ENCODE measurements at places on chromosomes 5 and 9.

GRCh38 chr5:132770476-132771159 is 6.4 kb downstream of the SEPTIN8 start:
- no peak for DNase-seq

DNA sequence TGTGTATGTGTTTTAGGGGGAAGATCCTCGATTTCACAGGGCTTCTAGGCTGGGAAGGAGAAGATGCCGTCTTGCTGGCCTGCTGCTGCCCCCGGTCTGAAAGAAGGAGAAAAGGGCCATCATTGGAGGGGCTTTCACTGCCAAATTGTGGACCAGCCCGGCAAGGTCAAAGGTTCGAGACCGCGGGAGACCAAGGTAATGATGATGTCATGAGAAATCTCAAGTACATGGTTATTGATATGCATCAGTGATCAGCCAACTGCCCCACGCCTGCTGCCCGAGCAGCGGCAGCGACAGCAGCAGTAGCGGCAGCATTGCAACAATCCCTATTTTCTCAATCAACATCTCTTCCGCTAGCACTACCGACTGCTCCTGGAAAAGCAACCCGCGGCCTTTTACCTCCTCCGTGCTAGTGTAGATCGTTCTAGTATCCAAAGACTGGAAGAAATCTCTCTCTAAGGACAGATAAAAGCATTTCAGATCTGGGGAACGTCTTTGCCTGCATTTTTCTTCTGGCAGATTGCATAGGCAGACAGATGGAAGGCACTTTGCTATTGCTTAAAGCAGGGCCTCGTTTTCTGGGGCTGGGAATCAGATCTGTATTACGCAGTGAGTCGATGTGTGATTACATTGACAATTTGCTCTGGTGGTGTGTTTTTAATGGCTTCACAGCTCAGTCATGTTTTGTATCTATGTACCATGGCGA is 215.3 kb downstream of the MEF2C start:
- peak; percentile 32 for DNase-seq

DNA sequence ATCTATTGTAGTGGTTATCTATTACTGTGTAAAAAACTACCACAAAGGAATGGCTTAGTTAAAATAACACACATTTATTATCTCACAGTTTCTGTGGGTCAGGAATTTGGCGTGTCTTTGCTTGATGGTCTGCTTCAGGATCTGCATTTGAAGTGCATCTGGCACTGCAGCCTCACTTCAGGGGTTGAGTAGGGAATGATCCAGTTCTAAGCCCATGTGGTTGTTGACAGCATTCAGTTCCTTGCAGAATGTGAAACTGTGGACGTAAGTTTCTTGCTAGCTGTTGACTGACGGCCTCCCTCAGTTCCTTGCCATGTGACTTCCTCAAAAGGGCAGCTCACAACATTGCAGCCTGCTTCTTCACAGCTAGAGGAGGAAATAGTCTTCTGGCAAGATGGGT is 2.1 kb upstream of the OGN start:
- no peak for DNase-seq

- DNase-seq = no peak
These were observed 6.1 kb downstream of the BASP1 start for GRCh38 chr5:17223367-17224185.

DNA sequence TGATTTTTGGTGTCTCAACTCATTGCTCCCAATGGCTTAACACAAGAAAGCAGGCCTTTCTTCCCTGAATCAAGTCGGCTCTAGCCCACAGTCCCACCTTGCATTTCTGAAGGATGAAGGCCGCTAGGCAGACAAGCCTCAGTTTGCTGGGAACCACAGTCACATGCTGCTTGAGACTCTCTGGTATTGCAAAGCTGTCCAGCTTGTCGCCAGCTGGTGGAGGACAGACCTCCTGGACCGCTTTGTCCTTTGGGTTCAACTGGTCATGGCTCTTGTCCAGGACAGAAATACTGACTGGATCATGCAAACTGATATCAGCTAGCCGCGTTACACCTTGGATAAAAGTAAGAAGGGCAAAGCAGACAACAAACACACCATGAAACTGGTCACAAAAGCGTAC is 23.1 kb downstream of the DDX31 start:
- no peak for DNase-seq

GRCh38 chr5:154372661-154373060 is 73.1 kb upstream of the SAP30L start:
- DNase-seq = no peak

DNA sequence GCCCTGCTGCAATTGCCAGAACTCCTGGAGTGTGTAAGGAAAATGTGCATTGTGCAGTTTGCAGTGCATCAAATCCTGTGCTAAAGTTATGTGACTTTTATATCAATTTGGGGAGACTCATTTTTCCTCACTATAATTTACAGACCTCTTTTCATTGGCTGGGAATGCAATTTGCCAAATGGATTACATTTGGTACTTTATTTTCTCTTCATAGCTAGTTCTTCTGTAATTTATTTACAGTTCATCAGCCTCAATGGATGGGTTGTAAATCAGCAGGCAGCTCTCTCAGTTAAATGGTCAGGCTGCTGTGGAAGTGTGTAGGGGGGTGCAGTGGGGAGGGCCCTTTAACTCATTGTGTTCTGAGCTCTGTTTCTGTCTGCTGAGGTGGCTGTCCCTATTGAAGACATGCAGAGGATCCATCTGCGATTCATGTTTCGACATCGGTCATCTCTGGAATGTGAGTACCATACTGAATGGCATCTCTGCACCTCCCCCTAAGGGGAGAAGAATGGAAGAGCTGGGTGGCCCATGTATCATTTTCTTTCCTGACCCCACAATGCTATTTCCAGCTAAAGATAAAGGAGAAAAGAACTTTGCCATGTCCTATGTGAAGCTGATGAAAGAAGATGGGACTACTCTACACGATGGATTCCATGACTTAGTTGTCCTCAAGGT is 74.6 kb downstream of the DOCK2 start:
- DNase-seq = no peak

GRCh38 chr5:42168091-42168670 is 243.1 kb downstream of the FBXO4 start:
- DNase-seq = no peak

DNA sequence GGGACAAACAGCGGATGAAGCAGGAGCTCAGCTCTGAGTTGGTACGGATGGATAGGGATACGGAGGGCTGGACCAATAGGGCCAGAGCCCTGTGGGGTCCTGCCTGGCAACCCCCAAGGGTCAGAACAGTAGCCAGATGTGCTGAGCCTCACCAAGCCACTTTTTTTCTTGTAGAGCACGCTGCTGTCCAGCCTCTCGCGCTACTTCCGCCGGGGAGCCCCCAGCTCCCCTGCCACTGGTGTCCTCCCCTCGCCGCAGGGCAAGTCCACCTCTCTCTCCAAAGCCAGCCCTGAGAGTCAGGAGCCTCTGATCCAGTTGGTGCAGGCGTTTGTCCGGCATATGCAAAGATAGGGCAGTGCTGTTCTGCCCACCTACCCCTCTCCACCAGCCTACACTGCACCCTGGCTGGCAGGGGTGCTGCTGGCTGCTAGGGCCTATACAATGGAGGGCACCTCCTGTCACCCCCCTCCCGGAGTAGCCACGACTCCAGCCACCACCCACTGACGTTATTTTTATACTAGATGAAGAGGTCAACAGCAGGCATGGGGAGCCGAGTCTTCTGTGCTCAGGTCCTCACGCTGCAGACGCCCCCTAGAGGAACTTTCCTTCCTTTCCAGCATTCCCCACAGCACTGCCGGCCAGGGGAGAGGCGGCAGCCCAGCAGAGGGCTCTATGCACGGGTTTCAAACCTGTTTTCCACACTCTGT is 21.6 kb downstream of the SH3GLB2 start:
- DNase-seq = peak; percentile 86

- DNase-seq = no peak
These were observed 5.2 kb upstream of the CTNND2 start for GRCh38 chr5:11909471-11909870.

- DNase-seq = no peak
These were observed 187.8 kb downstream of the FANCC start for GRCh38 chr9:95129476-95130291.

GRCh38 chr5:173944511-173944910 is 44.5 kb upstream of the C5orf47 start:
- no peak for DNase-seq

DNA sequence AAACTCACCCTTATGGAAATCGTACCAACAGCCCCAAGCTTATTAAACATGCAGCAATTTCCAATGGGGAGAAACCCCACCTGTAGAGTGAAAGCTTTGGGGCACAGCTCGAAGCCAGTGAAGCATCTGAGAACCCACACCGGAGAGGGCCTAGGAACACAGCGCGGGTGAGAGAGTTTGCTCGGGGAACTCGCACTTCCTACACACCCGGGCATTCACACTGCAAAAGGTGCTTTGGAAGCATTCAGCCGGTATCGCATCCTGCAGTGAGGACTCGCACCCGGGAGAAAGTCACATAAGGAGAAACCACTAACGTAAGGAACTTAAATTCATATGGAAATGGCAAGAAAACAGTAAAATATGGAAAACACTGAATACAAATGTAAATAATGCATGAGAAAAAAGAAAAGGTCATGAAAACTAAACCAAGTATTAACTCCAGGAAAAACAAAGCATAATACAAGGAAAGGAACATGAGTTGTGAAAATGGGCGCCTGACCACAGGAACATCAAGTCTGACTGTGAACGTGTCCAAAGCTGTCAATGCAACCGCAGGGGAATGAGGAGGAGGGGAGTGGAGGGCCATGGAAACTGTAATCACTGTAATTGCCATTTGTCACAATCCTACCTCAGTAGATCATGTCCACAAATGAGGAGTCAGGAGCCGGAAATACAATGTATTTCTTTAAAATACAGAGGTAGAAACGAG is 28.7 kb downstream of the CAMSAP1 start:
- no peak for DNase-seq

DNA sequence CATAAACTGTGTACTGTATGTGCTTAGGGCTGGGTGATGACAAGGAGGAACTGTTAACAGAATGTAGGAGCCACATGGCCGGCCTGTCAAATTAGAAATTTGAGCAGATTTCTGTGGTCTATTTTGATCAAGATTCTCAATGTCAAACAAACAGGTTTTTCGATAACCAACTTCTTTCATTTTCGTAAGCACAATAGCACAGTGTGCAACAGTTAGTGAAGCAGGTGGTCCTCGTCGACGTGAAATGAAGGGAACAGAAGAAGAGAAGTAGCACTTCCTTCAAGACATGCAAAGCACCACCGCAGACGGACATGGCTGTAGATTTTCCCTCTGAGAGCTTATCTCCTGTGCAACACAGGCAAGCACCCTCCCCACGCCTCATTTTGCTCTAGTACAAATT is 252.1 kb downstream of the CRB2 start:
- DNase-seq = no peak

DNA sequence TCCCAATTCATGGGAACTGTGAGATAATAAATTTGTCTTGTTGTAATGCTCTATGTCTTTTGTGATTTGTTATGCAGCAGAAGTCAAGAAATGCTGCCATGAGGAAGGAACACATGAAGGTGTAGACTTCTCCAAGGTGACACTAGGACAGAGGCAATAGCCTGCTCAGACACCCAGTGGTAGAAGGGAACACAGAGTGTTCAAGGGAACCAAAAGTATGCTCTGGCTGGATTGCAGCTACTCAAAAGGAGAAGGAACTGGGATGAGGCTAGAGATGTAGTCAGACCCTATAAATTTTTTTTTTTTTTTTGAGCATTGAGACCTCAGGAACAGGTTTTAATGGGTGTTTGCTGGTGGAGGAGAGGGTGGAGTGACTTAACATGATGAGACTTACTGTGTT is 232.5 kb downstream of the PARP8 start:
- no peak for DNase-seq

- DNase-seq = no peak
These were observed 58.1 kb downstream of the ABCA1 start for GRCh38 chr9:104869811-104870210.

GRCh38 chr5:143156086-143156485 is 247.4 kb downstream of the NR3C1 start:
- DNase-seq = no peak

GRCh38 chr5:94017579-94017978 is 276.2 kb upstream of the POU5F2 start:
- DNase-seq = no peak

GRCh38 chr5:82560561-82560960 is 282.4 kb upstream of the RPS23 start:
- DNase-seq = no peak

DNA sequence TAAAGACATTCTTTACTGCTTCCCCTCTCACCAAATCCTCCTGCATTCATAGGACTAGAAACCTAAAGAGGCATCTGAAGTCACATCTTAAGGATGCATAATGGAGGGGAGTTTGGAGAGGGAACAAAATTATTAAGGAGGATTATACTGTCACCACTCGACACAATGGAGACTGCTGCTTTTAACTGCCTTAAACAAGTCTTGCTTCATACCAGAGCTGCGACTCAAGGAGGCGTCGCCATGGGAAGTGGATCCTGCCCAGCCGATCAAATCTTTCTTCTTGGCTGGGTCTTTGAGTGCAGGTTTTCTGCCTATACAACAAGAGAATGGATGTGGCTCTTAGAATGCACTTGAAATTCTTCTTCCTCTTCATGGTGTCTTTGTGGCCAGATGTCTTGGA is 66.7 kb upstream of the FOXE1 start:
- no peak for DNase-seq

DNA sequence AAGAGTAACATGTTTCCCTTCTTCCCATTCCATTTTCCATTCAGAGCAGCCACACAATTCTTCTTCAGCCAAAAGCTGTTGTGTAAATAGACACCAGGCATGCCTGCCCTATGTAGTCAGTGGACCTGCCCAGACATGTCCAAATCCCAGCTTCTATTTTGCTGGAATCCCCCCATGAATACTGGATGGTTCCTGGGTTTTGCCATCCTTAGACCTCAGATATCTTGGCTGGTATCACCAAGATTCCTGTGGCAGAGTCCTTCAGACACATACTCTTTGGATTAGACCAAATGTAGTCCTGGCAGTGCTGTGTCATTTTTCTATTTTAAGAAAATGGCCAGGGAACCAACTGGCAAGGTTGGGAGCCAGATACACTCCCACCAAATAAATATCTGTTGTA is 10.3 kb downstream of the FST start:
- no peak for DNase-seq

GRCh38 chr5:88045165-88045564 is 223.5 kb downstream of the TMEM161B start:
- no peak for DNase-seq

GRCh38 chr5:167753725-167754490 is 537.5 kb upstream of the WWC1 start:
- DNase-seq = no peak

DNA sequence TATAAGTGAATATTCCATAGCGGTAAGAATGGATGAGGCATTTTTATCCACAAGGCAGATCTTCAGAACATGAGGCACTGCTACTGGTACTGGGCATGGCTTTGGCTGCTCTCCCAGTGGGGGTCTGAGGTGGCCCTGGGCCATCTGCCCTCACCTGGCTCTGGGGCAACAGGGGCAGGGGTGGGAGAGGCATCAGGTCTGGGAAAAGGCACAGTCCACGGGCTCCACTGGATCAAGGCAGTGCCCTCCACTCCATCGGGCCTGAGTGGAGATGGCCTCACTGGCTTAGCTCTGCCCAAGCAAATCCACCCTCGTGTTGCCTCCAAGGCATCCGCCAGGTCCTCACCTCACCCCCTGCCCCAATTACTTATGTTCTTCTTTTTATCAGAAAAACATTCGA is 10.9 kb upstream of the NKD2 start:
- DNase-seq = no peak
